ENCODE measurements at places on chromosomes 6 and 20.
A peak's percentile ranks its signal among the peaks of the same experiment; 100 is the strongest.

DNA sequence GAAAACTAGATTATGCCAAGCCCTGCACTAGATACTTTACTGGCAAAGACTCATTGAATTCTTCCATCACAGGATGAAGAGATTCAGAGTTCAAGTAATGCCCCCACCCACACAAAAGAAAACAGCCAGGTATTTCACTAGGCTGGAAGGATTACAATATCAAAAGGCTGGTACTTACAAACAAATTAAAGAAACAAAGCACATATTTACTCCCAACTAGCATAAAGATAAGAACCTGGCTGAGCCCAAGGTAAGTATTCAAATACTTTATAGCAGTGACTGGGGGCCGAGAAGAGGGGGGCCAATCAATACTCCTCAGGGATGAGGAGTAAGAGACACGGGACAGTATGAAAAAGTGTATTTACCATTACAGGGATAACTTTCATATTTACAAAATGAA, 3.7 kb downstream of the ACOT8 start:
- DNase-seq: no peak

DNA sequence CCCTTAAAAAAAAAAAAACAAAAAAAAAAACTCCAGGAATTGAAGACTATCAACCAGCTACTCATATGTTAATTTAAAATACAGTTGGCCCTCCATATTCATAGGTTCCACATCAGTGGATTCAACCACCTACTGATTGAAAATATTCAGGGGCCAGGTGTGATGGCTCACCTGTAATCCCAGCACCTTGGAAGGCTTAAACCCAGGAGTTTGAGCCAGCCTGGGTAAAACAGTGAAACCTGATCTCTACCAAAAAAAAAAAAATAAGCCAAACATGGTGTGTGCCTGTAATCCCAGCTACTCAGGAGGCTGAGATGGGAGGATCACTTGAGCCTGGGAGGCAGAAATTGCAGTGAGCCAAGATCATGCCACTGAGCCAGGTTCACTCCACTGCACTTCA, 72.4 kb upstream of the SMIM8 start:
- no peak for DNase-seq

DNA sequence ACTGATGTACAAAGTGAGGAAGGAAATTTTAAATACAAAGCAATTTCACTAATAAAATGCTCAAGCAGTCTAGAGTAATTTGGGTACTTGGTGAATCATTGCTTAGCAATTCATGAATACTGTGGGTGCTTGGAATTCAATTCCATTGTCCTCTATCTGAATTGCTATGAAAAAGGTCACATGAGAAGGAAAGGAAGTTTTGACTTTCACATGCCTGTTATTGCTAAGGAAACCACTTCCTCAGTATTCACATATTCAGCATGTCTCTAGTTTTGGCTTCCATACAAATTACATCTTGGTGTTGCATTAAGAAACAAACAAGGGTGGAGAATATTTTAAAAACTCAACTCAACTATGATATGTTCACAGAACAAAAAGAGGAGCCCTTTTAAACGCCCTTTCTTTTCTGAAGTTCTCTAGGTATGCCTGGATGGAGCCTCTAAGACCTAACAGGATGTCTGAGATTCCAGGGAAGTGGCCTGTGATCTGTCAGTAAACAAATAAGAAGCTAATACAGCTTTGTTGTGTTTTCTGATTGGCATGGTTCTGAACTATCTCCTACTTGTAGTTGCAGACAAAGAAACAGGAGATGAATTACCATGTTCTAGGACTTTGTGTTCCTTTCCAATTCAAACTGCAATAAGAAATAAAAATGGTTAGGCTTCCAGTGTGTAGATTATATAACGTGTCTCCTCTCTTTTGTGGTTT, 190.4 kb downstream of the OGFRL1 start:
- no peak for DNase-seq

- DNase-seq: no peak
These were observed 4.7 kb upstream of the SULF2 start for GRCh38 chr20:47789764-47790579.

GRCh38 chr20:61311656-61312387, 59.8 kb downstream of the CDH4 start:
- DNase-seq: no peak

DNA sequence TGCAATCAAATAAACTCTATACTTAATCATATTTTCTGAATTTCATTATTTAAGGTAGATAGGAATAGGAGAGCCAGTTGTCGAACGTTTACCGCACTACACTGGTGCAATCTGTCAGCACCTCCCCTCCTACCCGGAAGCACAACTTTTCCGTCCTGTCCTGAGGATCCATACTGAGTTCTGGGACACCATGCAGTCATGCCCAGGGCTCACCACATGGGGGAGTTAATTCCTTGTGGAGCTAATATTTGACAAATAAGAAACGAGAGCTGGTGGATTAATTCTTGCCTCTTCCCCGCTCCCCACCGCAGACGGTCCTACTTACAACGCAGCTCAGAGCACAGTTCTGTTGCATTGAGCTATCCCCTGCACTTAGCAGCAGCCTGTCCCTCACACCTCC, 107.7 kb upstream of the RALGAPA2 start:
- DNase-seq: no peak

- DNase-seq: no peak
These were observed 392.3 kb downstream of the PLCB1 start for GRCh38 chr20:8524101-8525016.

DNA sequence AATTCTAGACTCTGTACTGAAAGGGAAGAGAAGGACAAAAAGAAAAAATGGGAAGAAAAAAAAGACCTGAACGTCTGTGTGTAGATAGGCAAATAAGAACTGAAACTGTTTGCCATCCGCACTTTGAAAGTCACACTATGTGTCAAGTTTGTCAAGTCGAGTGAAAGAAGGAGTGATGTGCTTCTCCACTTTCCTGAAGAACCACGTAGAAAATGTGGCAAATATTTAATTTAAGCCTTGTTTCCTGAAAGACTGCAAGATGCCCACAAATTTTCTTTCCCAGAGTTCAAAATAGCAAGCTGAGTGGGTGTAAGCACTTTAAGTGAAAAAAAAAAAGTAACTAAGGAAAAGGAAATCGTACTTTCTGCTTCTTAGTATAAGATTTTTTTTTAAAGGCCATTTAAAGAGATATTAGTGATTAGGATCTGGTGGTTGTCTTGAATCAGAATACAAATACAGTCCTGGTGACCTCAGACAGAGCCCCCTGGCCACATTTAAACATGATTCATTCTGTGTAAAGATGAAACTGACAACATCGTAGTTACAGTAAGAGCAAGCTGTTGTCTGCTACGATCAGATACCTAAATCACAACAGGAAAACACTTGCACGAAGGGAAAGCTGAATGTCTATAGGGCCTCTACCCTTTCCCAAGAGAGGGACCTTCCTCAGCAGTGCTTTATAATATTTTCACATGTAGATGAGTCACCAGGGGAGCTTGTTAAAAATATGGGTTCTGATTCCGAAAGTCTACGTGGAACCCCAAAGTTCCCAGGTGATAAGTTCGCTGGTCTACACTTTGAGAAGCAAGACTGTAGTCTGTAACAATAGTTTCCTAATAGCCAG, 102.3 kb downstream of the HIVEP2 start:
- peak; percentile 76 for DNase-seq

GRCh38 chr6:80163754-80164187, 57.3 kb downstream of the BCKDHB start:
- peak; percentile 7 for DNase-seq

DNA sequence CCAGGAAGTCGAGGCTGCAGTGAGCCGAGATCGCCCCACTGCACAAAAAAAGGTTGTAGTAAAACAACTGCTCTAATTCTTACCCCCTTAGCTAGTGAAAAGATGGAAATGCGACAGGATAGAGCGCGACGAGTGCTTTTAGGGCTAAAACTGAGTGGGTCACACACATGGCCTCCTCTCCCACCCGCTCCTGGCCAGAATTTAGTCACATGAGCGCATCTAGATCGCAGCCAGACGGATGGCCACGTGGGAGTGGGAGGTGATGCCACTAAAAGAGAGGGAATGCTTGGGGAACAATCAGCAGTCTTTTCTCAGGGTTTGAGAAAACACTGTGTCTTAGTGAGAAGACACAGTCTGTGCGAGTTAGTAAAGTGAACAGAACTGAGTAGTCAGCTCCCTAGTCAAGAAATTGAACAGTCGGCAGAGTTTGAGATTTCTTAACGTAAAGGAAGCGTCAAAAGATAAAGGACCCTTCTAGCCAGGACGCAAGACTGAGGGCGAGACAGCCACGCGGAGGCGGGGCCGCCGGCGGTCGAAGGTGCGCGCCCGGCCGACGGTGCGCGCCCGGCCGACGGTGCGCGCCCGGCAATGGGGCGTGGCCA, 664 bp upstream of the ACTR5 start:
- no peak for DNase-seq

DNA sequence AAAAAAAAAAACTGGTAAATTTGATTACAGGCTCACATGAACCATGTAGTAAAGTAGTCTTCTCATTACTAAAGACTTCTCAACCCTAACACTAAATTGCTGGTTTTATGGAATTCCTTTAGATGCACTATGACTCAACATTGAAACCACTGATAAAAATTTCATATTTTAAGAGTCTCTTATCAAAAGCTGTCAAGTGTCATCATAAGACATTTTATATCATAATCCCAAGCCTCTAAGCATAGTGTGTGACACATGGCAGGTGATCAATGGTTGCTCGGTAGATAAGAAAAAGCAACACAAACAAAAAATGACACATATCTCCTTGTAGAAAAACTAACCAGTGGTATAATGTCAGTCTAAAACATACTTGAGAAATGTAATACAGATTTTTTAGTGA, 258.4 kb downstream of the RNGTT start:
- DNase-seq: no peak

DNA sequence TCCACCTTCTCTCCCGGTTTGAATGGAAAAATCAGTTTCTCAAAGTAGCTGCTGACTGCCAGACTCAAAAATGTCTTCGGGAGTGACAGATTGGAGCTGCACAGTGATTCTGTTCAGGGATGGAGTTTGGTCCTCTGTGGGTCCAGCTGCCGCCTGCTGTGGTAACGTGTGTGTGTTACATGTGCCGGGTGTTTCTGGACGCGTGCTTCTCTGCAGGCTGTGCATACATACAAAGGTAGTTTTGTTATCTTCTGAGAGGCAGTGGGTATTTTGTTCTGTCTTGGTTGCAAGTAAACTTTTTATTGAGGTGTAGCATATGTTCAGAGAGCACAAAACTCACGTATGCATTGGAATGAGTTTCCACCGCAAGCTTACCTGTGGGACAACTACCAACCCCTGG, 41.3 kb upstream of the NAA20 start:
- DNase-seq: no peak

DNA sequence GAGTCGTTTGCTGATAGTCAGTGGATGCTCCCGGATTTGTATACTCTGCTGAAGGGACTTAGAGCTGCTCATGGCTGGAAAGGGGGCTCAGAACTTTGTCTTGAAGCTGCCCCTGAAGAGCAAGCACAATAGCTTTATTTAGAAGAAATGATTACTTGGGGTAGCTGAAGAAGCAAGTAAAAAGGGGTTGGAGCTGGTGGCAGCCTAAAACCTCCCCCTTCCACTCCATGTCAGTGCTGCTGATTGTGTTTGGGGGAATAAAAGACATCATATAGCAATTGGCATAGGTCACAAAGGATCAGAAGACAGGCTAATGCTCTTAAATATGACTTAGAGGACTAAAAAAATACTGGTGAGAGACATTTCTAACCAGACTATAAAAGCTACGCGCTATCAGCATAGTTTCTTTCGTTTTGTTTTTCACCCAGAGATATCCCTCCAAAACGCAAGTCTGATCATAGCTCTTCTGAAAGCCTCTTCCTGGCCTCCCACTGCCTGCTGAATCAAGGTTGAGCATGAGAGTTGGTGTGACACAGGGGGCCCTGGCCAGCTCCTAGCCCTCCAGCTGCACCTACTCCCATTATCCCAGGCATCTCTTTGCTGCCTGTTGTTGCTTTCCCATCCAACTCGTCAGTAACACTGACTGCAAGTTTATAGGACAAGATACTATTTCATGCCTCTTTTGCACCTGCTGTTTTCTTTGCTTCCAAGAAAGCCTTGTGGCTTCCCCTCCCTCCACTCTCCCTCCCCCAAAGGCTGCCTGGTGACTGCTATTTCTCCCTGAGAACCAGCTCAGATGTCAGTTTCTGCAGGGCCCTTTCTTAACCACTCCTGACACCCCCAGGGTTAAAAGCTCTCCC, 33.9 kb upstream of the SGK1 start:
- DNase-seq: peak; percentile 38

DNA sequence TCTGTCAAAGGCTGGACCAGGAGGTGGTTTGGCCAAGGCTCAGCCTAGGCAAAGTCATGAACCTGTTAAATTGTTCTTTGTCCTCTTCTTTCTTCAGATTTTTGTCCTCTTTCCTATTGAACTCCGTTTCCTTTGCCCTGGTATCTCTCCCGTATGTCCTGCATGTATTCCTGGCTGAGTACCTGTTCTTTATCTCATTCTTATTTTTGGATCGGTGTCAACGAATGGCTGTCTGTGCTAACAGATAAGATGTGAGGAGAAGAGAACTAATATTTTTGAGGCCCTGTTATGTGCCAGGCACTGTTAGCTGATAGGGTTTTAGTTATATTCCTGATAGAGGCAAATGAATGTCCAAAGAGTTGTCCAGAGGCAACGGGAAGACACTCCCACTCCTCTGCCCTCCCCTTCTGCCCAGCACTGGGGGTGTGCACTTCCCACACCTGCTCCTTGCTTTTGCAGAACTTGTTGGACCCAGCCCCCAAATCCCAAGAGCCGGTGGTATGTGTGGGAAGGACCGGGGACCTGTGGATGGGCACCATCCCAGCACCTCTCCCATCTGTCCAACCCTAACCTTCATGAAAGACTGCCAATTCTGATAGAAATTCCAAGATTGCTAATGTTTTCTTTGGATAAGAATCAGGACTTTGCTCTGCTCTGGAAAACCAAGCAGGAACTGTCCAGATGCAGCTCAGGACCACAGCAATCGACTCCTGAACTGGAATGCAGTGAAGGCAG, 20.6 kb downstream of the MMP24OS start:
- DNase-seq: no peak

DNA sequence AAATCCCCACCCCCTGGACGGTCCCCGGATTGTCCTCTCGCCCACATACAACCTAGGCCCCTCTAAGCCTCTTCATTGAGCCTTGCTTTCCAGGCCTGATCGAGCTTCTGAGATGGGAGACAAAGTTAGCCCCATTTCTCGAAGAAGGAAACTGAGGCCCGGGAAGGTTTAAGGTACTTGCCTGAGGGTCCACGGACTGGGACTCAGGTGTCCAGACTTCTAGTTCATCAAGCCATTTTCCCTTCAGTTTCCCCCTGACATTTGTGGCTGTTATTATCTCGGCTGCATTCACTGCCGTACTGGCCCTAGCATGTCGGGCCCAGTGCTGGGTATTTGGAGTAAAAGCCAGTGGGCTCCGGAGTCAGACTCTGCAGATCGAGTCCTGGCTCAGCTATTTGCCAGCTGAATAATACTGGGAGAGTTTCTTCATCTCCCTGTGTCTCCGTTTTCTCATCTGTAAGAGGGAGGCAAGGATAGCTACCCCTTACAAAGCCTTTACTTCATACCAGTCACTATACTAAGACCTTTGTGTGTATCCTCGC, 633 bp downstream of the RPRD1B start:
- DNase-seq: no peak
